ENCODE measurements at places on chromosomes 5 and 9. TPM values are rescaled to one million over a fixed set of nuclear protein-coding genes. Genes with fewer than 3 reads are reported as not detected.

Gene REEP2
- total RNA-seq, result 21.2 TPM

Gene PCDHB10
- 3.5 TPM for total RNA-seq

Gene ANGPTL2
- total RNA-seq, result 17.3 TPM

Gene RPP25L
- 53.2 TPM for total RNA-seq

Gene PRRX2
- total RNA-seq, result 14.3 TPM

Gene IRX4
- 30.0 TPM for total RNA-seq

Gene C5orf63
- total RNA-seq, result 14.9 TPM

DNA sequence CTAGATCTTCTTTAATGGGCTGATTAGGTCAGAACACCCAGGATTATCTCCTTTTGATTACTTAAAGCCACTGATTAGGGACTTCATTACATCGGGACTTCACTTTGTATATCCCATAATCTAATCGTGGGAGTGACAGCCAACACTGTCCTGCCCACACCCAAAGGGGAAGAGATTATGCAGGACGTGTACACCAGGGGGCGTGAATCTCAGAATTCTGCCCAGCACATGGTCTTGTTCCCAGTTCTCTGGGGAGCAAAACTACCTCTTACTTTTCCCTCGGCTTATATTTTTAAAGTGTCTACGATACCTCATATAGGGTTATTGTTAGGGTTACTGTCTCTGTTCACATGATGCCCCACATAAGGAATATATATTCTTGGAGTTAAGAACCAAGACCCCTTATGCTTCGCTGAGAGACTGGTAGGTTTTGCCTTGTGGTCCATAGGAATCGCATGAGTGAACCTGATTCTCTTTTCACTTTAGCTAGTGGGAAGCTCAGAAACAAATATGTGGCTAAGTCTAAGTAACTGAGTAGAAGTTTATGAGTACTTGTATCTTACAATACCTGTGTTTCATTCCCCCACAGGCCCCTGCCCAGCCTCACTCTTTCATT lies 192.7 kb downstream of the GNA14 start:
- H3K27me3 ChIP-seq, result no peaks in the 10 kb centered on the region
- no peak overlapping the region for H3K27ac ChIP-seq
- H3K4me1 ChIP-seq, result no peaks in the 10 kb centered on the region

- peak overlapping the region; percentile 97 for H3K27ac ChIP-seq
- no peaks in the 10 kb centered on the region for H3K36me3 ChIP-seq
- no peaks in the 10 kb centered on the region for H3K27me3 ChIP-seq
- H3K4me3 ChIP-seq, result peak overlapping the region; percentile 53
- peak; percentile 42 for DNase-seq
- peaks cover 18% of the 10 kb centered on the region for H3K4me1 ChIP-seq
Measured at GRCh38 chr9:128921881-128922763, 1.3 kb downstream of the PHYHD1 start.

DNA sequence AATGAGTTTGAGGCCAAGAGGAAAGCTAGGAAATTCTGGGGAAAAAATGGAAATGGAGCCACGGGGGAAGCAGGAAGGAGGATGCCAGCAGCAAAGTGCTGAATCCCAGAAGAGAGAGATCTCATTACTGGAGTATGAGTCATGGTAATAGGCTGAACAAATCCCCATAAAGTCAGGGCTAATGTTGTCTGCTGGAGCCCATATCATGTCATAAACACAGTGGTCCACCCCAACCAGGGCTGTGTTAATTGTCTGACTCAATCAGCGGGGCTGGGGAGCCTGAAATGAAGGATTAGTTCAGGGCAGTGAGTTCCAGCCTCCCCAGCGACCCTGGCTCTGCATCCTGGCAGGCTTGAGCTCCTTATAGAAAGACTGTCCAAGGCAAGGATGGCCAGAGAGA lies 68.8 kb downstream of the TLR4 start:
- no peak overlapping the region for H3K4me3 ChIP-seq
- no peaks in the 10 kb centered on the region for H3K36me3 ChIP-seq
- no peak overlapping the region for H3K27ac ChIP-seq

DNA sequence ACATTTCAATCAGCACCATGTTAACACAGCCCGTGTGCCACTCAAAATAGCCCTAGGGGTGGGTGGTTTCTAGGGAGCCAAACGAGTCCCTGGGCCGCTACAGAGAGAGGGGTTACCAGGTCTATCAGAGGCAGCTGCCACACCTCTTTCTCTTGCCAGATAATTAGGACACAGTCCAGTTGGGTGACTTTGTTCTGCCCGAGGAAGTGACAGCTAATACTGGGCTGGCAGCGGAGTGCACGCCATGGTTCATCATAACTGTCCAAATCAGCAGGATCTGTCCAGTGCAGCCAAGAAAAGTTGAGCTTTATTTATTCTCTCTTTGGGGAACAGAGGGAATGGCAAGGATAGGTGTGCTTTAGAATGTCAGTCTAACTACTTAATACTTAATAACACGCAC lies 583.8 kb downstream of the BRINP1 start:
- no peak overlapping the region for H3K27ac ChIP-seq
- no peaks in the 10 kb centered on the region for H3K4me1 ChIP-seq
- H3K4me3 ChIP-seq, result no peak overlapping the region
- no peak for DNase-seq
- H3K36me3 ChIP-seq, result no peaks in the 10 kb centered on the region

DNA sequence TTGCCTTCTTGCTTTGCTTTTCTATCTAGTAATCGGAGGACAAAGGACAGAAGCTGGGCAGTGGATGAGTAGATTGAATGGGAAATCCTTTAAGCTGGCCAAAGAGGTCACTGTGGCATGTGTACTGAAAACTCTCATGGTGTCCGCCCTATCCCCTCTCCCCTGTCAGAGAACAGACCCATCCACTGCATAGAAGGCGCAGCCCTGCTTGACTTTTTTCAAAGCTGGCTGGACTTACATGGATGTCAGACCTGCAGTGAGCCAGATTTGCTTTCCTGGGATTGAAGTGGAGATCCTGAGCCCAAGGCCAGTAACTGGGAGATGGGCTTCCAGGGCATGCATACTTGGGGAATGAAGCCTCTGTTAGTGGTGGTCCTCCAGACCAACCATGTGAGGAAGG lies 329.5 kb downstream of the TRPM3 start:
- no peaks in the 10 kb centered on the region for H3K27me3 ChIP-seq
- no peak for DNase-seq
- no peaks in the 10 kb centered on the region for H3K4me1 ChIP-seq
- no peak overlapping the region for H3K27ac ChIP-seq

- DNase-seq, result no peak
- H3K27me3 ChIP-seq, result no peaks in the 10 kb centered on the region
- H3K36me3 ChIP-seq, result no peaks in the 10 kb centered on the region
- no peaks in the 10 kb centered on the region for H3K4me1 ChIP-seq
- no peak overlapping the region for H3K4me3 ChIP-seq
Measured at GRCh38 chr5:16160706-16161105, 18.9 kb downstream of the MARCHF11 start.

GRCh38 chr5:153827397-153827796 lies 211.3 kb downstream of the FAM114A2 start:
- no peaks in the 10 kb centered on the region for H3K27me3 ChIP-seq
- DNase-seq, result no peak
- H3K36me3 ChIP-seq, result no peaks in the 10 kb centered on the region
- no peak overlapping the region for H3K4me3 ChIP-seq
- H3K27ac ChIP-seq, result no peak overlapping the region

- H3K27ac ChIP-seq, result no peak overlapping the region
- no peak for DNase-seq
- no peak overlapping the region for H3K4me3 ChIP-seq
- H3K27me3 ChIP-seq, result no peaks in the 10 kb centered on the region
Measured at GRCh38 chr9:80605129-80605528, 1033.4 kb downstream of the TLE4 start.

GRCh38 chr5:149403923-149404745 lies 25.0 kb upstream of the IL17B start:
- no peaks in the 10 kb centered on the region for H3K36me3 ChIP-seq
- DNase-seq, result no peak
- H3K4me3 ChIP-seq, result no peak overlapping the region
- peak overlapping the region; percentile 81 for H3K27ac ChIP-seq
- H3K4me1 ChIP-seq, result no peaks in the 10 kb centered on the region

DNA sequence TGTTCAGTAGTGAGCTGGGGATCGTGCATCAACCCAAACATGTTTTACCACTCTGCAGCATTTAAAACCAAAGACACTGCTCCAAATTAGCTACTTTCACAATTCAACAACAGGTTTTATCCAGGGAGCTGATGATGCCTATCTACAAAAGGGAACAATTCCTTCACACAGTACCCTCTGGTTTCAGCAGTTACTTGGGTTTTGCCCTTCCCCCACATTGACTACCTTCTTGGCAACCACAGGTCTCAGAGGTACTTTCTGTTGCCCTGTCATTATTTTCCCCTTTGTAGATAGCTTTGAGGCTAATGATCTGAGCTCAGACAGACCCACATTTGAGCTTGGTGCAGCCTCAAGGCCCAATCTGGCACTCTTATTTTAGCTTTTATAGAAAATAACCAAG lies 96.1 kb downstream of the WDR41 start:
- H3K4me1 ChIP-seq, result no peaks in the 10 kb centered on the region
- no peak for DNase-seq
- H3K4me3 ChIP-seq, result no peak overlapping the region
- no peaks in the 10 kb centered on the region for H3K27me3 ChIP-seq
- H3K27ac ChIP-seq, result no peak overlapping the region

- H3K27me3 ChIP-seq, result no peaks in the 10 kb centered on the region
- no peak overlapping the region for H3K4me3 ChIP-seq
- peaks cover 3% of the 10 kb centered on the region for H3K4me1 ChIP-seq
Measured at GRCh38 chr9:122134822-122135528, 24.6 kb downstream of the NDUFA8 start.

- H3K27ac ChIP-seq, result no peak overlapping the region
- no peaks in the 10 kb centered on the region for H3K36me3 ChIP-seq
- H3K27me3 ChIP-seq, result no peaks in the 10 kb centered on the region
Measured at GRCh38 chr5:174601946-174602345, 122.4 kb upstream of the MSX2 start.

DNA sequence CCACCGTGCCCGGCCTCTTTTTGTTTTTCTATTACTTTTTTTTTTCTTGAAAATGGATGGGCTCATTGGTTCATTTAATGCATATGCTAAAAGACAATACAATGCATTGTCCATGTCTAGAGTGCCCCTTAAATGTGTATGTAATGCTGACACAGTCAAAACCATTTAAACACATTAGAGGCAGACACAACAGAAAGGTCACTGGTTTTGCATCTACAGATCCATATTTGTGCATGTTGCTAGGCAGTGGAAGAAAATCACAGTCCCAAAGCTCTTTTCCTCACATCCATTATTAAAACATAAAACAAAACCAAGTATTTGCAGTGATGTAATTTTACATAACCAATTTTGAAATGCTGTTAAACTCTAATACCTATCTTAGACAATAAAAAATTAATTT lies 389.0 kb downstream of the TAF11L14 start:
- no peaks in the 10 kb centered on the region for H3K27me3 ChIP-seq
- H3K4me1 ChIP-seq, result no peaks in the 10 kb centered on the region
- H3K4me3 ChIP-seq, result no peak overlapping the region
- H3K27ac ChIP-seq, result no peak overlapping the region
- H3K36me3 ChIP-seq, result no peaks in the 10 kb centered on the region

DNA sequence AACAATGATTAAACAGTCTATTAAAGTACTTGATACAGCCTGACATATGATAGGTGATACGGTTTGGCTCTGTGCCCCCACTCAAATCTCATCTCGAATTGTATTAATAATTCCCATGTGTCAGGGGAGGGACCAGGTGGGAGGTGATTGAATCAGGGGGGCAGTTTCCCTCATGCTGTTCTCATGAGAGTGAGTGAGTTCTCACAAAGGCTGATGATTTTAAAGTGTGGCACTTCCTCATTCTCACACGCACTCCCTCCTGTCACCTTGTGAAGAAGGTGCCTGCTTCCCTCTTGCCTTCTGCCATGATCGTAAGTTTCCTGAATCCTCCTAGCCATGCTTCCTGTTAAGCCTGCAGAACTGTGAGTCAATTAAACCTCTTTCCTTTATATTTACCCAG lies 40.1 kb upstream of the TARS1 start:
- no peaks in the 10 kb centered on the region for H3K36me3 ChIP-seq
- no peak overlapping the region for H3K27ac ChIP-seq
- no peak overlapping the region for H3K4me3 ChIP-seq
- H3K4me1 ChIP-seq, result no peaks in the 10 kb centered on the region
- no peaks in the 10 kb centered on the region for H3K27me3 ChIP-seq

- H3K4me3 ChIP-seq, result no peak overlapping the region
- H3K36me3 ChIP-seq, result no peaks in the 10 kb centered on the region
- no peaks in the 10 kb centered on the region for H3K4me1 ChIP-seq
Measured at GRCh38 chr5:138282920-138283742, 8.7 kb upstream of the GFRA3 start.

- no peaks in the 10 kb centered on the region for H3K4me1 ChIP-seq
- no peak overlapping the region for H3K27ac ChIP-seq
- DNase-seq, result no peak
- no peaks in the 10 kb centered on the region for H3K36me3 ChIP-seq
- no peak overlapping the region for H3K4me3 ChIP-seq
- H3K27me3 ChIP-seq, result no peaks in the 10 kb centered on the region
Measured at GRCh38 chr9:69016191-69017096, 2.5 kb upstream of the PRKACG start.

GRCh38 chr9:114894206-114894605 lies 36.2 kb downstream of the TNFSF8 start:
- no peak overlapping the region for H3K4me3 ChIP-seq
- no peak overlapping the region for H3K27ac ChIP-seq
- no peak for DNase-seq
- H3K27me3 ChIP-seq, result no peaks in the 10 kb centered on the region
- H3K36me3 ChIP-seq, result no peaks in the 10 kb centered on the region
- H3K4me1 ChIP-seq, result no peaks in the 10 kb centered on the region

- H3K27me3 ChIP-seq, result no peaks in the 10 kb centered on the region
- H3K36me3 ChIP-seq, result no peaks in the 10 kb centered on the region
- no peak overlapping the region for H3K4me3 ChIP-seq
- no peak overlapping the region for H3K27ac ChIP-seq
Measured at GRCh38 chr5:165877475-165877874, 2372.1 kb downstream of the MAT2B start.

DNA sequence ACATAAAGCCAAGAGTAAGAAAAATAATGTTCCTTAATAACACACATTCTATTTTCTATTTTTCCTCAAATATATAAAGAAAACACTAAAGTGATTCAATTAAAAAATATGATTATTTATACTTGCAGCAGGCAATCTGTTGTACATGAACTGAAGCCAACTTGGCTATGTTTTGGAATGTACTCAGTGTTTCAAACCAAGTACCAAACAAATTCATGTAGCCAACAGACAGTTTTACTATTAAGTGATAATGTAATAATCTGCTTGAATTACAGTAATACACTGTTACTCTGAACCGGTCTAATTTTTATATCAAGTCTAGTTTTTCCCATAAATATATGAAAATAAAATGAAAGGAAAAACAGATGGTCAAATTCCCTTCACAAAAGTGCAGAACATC lies 58.0 kb downstream of the CEP120 start:
- H3K27me3 ChIP-seq, result no peaks in the 10 kb centered on the region
- no peak for DNase-seq
- H3K4me3 ChIP-seq, result no peak overlapping the region

- H3K36me3 ChIP-seq, result no peaks in the 10 kb centered on the region
- no peaks in the 10 kb centered on the region for H3K27me3 ChIP-seq
- H3K27ac ChIP-seq, result no peak overlapping the region
Measured at GRCh38 chr5:89399548-89399947, 516.6 kb upstream of the MEF2C start.
